ENCODE measurements at places on chromosomes 1 and 21. TPM values are rescaled to one million over a fixed set of nuclear protein-coding genes. Genes with fewer than 3 reads are reported as not detected.

DNA sequence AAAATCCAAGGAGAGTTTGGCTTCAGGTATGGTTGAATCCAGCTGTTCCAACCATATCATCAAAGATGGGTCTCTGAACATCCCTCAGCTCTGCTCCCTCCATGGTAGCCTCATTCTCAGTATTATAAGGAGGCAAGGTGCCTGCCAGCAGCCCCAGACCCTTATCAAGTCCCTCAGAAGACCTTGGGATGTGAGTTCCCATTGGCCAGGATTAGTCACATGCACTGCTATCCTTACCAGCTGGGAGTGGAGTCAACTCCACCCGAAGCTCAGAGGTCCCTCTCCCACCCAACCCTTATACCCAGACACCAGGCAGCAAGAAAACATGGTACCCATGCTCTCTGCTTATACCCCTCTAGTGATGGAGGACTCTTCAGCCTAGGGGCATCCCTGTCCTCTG, 153.7 kb upstream of the ZBTB40 start:
- no peaks in the 10 kb centered on the region for H3K4me1 ChIP-seq
- no peak overlapping the region for H3K4me3 ChIP-seq
- H3K27me3 ChIP-seq, result no peaks in the 10 kb centered on the region
- no peaks in the 10 kb centered on the region for H3K36me3 ChIP-seq
- no peak overlapping the region for H3K27ac ChIP-seq

DNA sequence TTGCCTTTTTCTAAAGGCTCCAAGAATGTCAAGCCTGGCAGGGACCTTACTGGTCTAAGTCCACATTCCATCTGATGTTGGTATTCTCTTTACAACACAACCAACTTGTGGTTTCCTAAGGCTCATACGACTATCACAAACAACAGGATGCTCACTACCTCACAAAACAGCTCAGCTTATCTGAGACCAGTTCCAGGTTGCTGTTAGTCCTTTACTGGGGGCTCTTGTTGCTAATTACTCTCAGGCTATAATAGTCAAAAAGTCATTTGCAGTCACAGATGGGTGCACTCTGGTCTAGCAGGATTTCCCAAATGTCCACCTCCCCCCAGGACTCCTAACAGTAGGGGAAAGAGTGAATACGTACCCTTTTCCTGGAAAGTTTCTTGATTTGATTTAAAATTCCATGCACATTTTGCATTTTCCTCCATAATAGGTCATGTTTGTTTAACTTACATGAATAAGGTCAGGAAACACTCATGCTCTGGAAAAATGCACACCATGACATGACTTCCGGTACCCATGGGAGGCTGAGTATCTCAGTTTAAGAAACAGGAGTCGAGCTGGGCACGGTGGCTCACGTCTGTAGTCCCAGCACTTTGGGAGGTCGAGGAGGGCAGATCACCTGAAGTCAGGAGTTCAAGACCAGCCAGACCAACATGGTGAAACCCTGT, 16.0 kb downstream of the LCK start:
- no peaks in the 10 kb centered on the region for H3K27me3 ChIP-seq
- H3K4me1 ChIP-seq, result no peaks in the 10 kb centered on the region
- no peak overlapping the region for H3K27ac ChIP-seq
- H3K36me3 ChIP-seq, result no peaks in the 10 kb centered on the region

- peak overlapping the region; percentile 36 for H3K27ac ChIP-seq
- DNase-seq, result no peak
- H3K36me3 ChIP-seq, result no peaks in the 10 kb centered on the region
- no peaks in the 10 kb centered on the region for H3K27me3 ChIP-seq
Measured at GRCh38 chr1:85223334-85223733, 22.5 kb upstream of the SYDE2 start.

GRCh38 chr1:14873677-14874076, 275.2 kb downstream of the KAZN start:
- no peaks in the 10 kb centered on the region for H3K36me3 ChIP-seq
- H3K27me3 ChIP-seq, result no peaks in the 10 kb centered on the region
- H3K4me1 ChIP-seq, result no peaks in the 10 kb centered on the region

Gene BRINP3
- 8.9 TPM for total RNA-seq
